ENCODE measurements at places on chromosomes 6 and 20. TPM values are rescaled to one million over a fixed set of nuclear protein-coding genes. Genes with fewer than 3 reads are reported as not detected.

DNA sequence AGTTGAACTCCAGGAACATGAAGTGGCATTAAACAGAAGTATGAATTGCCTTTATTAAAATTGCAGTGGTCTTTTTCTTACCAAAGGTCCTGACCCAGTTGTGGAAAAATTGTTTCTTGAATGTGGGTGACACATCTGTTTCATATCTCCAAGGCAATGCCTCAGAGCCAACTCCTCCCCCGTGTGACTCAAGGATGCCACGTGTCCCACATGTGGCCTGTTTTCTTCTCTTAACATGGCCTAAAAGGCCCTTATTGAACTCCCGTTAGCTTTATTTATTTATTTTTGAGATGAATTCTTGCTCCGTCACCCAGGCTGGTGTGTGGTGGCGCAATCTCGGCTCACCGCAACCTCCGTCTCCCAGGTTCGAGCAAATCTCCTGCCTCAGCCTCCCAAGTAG is 128.4 kb upstream of the ESR1 start:
- H3K4me1 ChIP-seq, result no peaks in the 10 kb centered on the region
- H3K36me3 ChIP-seq, result no peaks in the 10 kb centered on the region
- H3K4me3 ChIP-seq, result no peak overlapping the region
- no peak overlapping the region for H3K27ac ChIP-seq
- no peaks in the 10 kb centered on the region for H3K27me3 ChIP-seq

DNA sequence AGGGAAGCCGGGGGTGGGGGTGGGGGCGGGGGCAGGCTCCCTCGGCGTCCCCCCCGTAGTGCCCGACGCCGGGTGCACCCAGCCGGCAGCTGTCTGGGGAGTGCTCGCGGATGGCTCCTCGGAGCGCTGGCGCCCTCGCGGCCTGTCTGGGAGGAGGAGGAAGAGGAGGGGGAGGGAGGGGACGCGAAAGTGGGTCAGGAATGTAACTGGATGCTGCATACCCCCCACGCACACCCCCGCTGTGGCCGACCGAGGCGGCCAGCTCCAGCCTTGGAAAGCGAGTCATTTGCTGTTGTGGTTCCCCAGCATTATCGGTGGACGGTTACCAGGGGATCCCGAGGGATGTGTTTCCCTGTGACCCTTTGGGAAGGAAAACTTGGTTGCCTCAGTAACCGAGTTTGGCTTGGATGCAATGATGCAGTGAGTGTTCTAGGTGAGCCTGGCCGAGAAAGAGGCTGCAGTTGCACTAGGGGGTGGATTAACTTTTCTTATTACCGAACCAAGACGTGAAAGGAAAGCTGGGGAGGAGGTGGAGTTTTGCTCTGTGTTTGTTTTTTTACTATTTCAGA is 55.2 kb upstream of the RREB1 start:
- no peaks in the 10 kb centered on the region for H3K36me3 ChIP-seq
- peak overlapping the region; percentile 67 for H3K4me3 ChIP-seq
- 0 out of 2 replicates have a peak overlapping the region, but pooled peaks have one; percentile 12 for H3K27ac ChIP-seq
- peak; percentile 38 for DNase-seq
- peaks cover 18% of the 10 kb centered on the region for H3K4me1 ChIP-seq

GRCh38 chr20:25017257-25017803 is 24.8 kb upstream of the APMAP start:
- no peaks in the 10 kb centered on the region for H3K27me3 ChIP-seq
- H3K4me3 ChIP-seq, result peak overlapping the region; percentile 14
- no peaks in the 10 kb centered on the region for H3K36me3 ChIP-seq
- DNase-seq, result peak; percentile 94

The COL11A2 gene
- 2.2 TPM for total RNA-seq

DNA sequence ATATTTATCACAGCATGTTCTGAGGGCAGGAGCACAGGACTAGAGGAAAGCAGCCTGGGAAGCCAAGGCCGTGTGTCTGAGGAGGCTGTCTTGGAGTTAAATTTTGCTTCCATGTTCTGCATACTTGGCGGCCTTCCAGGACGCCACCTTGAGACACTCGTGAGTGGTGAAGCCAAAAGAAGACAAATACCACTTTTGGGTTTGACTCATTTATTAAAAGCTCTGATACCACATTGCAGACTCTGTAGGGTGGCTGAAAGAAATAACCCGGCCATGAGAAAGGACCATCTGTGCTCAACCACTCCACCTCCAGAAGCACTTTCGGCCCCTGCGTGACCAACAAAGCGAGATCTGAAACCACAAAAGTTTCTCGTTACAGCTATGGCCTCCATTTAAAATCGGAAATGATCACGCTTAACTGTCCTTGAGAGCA is 120.0 kb downstream of the TMEM242 start:
- no peak overlapping the region for H3K27ac ChIP-seq
- peaks cover 8% of the 10 kb centered on the region for H3K4me1 ChIP-seq
- DNase-seq, result no peak

The ISM1 gene
- not detected for total RNA-seq

The WFDC2 gene
- total RNA-seq, result 159 TPM

- H3K4me3 ChIP-seq, result no peak overlapping the region
- H3K27ac ChIP-seq, result no peak overlapping the region
These were observed 146.5 kb downstream of the ZDHHC14 start for GRCh38 chr6:157527471-157527907.

GRCh38 chr6:1436334-1437306 is 47.2 kb downstream of the FOXF2 start:
- no peak overlapping the region for H3K27ac ChIP-seq
- no peaks in the 10 kb centered on the region for H3K27me3 ChIP-seq
- DNase-seq, result peak; percentile 57
- no peaks in the 10 kb centered on the region for H3K36me3 ChIP-seq
- no peaks in the 10 kb centered on the region for H3K4me1 ChIP-seq
- no peak overlapping the region for H3K4me3 ChIP-seq

GRCh38 chr20:11204926-11205768 is 531.3 kb upstream of the JAG1 start:
- no peak overlapping the region for H3K27ac ChIP-seq
- peaks cover 7% of the 10 kb centered on the region for H3K4me1 ChIP-seq
- no peaks in the 10 kb centered on the region for H3K27me3 ChIP-seq
- DNase-seq, result peak; percentile 54
- 0 out of 2 replicates have a peak, but pooled peaks cover 3% of the 10 kb centered on the region for H3K36me3 ChIP-seq

- no peak overlapping the region for H3K4me3 ChIP-seq
- DNase-seq, result no peak
- no peak overlapping the region for H3K27ac ChIP-seq
- peaks cover 72% of the 10 kb centered on the region for H3K27me3 ChIP-seq
These were observed 160.7 kb upstream of the PDE10A start for GRCh38 chr6:165823609-165824326.

DNA sequence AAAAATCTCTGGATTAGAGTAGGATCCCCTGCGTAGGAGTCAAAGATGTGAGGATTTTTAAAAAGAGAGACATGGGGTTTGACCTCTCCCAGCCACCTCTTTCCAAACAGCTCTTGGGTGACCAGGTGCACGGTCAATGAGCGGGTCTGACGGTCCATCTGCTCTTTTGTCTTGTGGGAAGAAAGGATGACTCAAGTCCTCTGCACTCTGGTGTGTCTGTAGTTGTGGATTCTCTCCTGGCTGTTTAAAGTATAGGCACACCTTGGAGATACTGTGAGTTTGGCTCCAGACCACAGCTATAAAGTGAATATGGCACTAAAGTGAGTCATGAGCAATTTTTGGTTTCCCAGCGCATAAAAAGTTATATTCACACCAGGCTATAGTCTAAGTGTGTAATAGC is 209.8 kb downstream of the BMP7 start:
- H3K27ac ChIP-seq, result no peak overlapping the region
- DNase-seq, result no peak
- H3K4me3 ChIP-seq, result no peak overlapping the region
- no peaks in the 10 kb centered on the region for H3K27me3 ChIP-seq
- H3K4me1 ChIP-seq, result peaks cover 22% of the 10 kb centered on the region
- no peaks in the 10 kb centered on the region for H3K36me3 ChIP-seq

DNA sequence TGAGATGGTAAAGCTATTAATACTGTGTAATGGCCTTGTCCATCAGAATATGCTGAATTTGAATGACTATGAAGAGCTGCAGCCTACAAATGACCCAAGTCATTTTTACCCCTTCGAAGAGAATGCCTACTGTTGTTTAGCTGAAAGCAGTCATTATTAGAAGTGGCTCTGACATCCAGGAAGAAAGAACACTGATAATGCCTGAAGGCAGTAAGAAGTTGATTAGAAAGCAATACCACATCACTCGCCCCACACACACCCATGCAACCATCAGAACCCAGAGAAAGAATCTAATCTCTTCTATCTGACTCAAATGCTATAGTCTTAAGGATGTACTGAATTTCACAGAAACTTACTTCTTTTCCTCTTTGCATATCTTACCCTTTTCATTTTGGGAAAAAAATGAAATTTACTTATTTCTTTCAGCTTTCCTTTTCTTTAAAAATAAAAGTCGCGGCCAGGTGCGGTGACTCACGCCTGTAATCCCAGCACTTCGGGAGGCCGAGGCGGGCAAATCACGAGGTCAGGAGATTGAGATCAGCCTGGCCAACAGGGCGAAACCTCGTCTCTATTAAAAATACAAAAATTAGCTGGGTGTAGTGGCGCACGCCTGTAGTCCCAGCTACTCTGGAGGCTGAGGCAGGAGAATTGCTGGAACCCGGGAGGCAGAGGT is 61.0 kb downstream of the ARHGAP18 start:
- no peak for DNase-seq
- no peak overlapping the region for H3K4me3 ChIP-seq
- no peak overlapping the region for H3K27ac ChIP-seq
- no peaks in the 10 kb centered on the region for H3K27me3 ChIP-seq
- H3K36me3 ChIP-seq, result no peaks in the 10 kb centered on the region

- no peaks in the 10 kb centered on the region for H3K4me1 ChIP-seq
- no peak for DNase-seq
- H3K27ac ChIP-seq, result no peak overlapping the region
- H3K36me3 ChIP-seq, result no peaks in the 10 kb centered on the region
- H3K4me3 ChIP-seq, result no peak overlapping the region
- H3K27me3 ChIP-seq, result peaks cover 86% of the 10 kb centered on the region
These were observed 387.2 kb downstream of the TAF4 start for GRCh38 chr20:61678437-61678836.

DNA sequence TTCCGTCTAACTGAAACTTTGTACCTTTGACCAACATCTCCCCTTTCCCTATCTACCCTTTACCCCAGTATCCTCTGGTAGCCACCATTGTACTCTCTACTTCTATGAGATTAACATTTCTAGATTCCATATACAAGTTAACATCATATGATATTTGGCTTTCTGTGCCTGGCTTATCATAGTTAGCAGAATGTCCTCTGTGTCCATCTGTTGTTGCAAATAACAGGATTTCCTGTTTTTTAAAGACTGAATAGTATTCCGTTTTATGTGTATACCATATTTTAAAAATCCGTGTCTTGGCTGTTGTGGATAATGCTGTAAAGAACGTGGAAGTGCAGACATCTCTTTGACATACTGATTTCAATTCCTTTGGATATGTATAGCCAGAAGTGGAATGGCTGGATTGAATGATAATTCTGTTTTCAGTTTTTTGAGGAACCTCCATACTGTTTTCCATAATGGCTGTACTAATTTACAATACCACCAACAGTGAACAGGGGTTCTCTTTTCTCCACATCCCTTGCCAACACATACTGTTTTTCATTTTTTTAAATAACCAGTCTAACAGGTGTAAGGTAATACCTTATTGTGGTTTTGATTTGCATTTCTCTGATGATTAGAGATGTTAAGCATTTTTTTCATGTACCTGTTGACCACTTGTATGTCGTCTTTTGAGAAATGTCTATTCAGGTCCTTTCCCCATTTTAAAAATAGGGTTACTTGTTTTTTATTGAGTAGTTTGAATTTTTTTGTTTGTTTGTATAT is 53.8 kb downstream of the CDC5L start:
- no peak overlapping the region for H3K4me3 ChIP-seq
- peaks cover 13% of the 10 kb centered on the region for H3K4me1 ChIP-seq
- peak; percentile 56 for DNase-seq
- H3K36me3 ChIP-seq, result peaks cover 30% of the 10 kb centered on the region

The NHSL1 gene
- 17.8 TPM for total RNA-seq

DNA sequence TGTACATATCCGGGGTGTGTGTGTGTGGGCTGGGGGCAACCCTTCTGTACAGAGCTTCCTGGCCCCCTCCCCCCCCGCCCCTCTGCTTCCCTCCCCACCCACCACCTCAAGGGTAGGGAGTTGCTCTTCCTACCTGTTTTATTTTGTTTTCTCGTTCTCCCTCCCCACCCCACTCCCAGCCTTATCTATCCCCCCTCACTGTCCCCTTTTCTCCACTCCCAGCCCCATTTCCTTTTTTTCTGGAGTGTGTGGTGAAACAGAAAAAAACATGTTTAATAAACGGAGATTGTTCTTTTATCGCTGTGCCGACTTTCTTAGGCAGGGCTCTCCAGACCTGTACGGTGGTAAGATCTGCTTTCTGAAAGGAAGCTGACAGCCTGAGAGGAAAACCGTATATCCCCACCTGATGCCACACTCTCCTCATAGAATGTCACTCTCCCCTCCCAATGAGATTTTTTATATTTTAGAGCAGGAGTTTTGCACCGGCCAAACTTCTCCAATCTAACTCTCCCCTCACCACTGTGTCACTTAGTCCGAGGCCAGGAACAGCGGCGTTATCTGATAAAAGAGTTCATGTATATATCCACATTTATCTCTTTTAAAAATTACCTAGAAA is 875 bp upstream of the ZBTB9 start:
- no peak for DNase-seq
- peak overlapping the region; percentile 95 for H3K4me3 ChIP-seq
- no peaks in the 10 kb centered on the region for H3K27me3 ChIP-seq
- H3K27ac ChIP-seq, result no peak overlapping the region
- peaks cover 6% of the 10 kb centered on the region for H3K4me1 ChIP-seq

- peaks cover 30% of the 10 kb centered on the region for H3K4me1 ChIP-seq
- no peaks in the 10 kb centered on the region for H3K27me3 ChIP-seq
- H3K27ac ChIP-seq, result peak overlapping the region; percentile 43
- H3K36me3 ChIP-seq, result no peaks in the 10 kb centered on the region
- no peak overlapping the region for H3K4me3 ChIP-seq
These were observed 124.1 kb upstream of the DST start for GRCh38 chr6:56766806-56767178.

The FAM209A gene
- not detected for total RNA-seq

- H3K36me3 ChIP-seq, result no peaks in the 10 kb centered on the region
- no peaks in the 10 kb centered on the region for H3K27me3 ChIP-seq
- DNase-seq, result no peak
These were observed 55.6 kb downstream of the THEMIS start for GRCh38 chr6:127845242-127845641.

The OR2J3 gene
- not detected for total RNA-seq

GRCh38 chr20:51514249-51514648 is 28.3 kb downstream of the NFATC2 start:
- DNase-seq, result no peak
- H3K27me3 ChIP-seq, result no peaks in the 10 kb centered on the region
- no peak overlapping the region for H3K27ac ChIP-seq
- H3K4me1 ChIP-seq, result no peaks in the 10 kb centered on the region
- H3K4me3 ChIP-seq, result no peak overlapping the region

DNA sequence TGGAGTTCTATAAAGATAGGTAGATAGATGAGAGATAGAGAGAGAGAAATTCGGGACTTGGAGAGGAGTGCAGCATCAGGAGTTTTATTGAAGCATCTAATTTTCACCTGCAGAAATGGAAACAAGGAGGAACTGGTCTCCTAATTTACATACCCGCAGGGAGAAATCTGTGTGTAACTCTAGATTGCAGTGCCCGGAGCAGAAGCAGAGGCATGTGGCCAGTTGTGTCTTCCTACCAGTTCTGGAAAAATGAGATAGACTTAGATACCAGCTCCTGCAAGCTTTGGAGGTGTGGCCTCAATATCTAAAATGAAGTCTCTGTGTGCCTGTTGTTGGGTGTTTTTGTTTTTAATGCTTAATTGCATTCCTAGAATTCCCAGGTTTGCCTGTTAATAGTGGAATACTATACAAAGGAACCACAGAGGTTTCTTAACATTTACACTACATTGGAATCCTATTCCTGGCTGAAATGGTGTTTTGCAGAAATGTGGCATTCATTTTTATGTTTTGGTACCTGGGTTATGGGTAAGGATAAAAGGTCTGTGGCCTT is 57.4 kb downstream of the DTD1 start:
- no peak overlapping the region for H3K27ac ChIP-seq
- no peaks in the 10 kb centered on the region for H3K27me3 ChIP-seq
- no peak for DNase-seq
- H3K4me1 ChIP-seq, result no peaks in the 10 kb centered on the region
